CD4-positive, alpha-beta T cell treated with Interleukin-17A for 4 hours (primary cell): ENCODE measurements at places on chromosomes 1 and 21.

GRCh38 chr1:63794939-63795378 lies 21.1 kb downstream of the ROR1 start:
- no peak for DNase-seq

GRCh38 chr21:35724156-35724555 lies 336.2 kb downstream of the SETD4 start:
- no peak for DNase-seq

DNA sequence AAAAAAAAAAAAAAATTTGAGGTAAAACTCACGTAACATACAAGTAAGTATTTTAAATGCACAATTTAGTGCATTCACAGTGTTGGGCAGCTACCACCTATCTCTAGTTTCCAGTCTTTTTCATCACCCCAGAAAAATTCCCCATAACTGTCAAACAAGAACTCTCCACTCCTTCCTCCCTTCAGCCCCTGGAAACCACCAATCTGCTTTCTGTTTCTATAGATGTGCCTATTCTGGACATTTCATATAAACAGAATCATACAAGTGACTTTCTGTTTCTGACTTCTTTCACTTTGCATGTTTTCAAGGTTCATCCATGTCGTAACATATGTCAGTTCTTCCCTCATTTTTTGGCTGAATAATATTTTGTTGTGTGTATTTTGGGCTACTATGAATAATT lies 24.9 kb upstream of the ETS2 start:
- no peak for DNase-seq

DNA sequence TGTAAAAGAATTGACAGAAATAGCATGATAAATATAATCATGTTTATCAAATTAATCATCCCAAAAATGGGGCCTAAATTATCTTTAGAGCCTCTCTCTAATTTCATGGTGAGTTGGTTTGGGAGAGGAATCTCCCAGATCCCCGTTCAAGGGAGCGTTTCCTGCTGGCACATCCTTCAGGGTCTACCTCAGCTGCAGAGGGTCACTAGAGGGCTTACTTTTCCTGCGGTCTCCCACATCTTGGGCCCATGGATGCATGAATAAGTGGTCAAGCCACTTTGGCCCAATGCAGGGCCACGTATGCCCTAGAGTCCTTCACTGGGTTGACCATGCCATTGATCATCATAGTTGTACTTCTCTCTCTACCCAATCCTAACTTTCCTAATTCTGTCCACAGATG lies 164.1 kb downstream of the USP25 start:
- no peak for DNase-seq

GRCh38 chr1:206461602-206462455 lies 8.4 kb upstream of the IKBKE start:
- peak; percentile 85 for DNase-seq

GRCh38 chr1:225662155-225662554 lies 9.2 kb upstream of the ENAH start:
- DNase-seq = no peak

- DNase-seq = no peak
These were observed 5.8 kb downstream of the JMJD4 start for GRCh38 chr1:227729144-227729880.

DNA sequence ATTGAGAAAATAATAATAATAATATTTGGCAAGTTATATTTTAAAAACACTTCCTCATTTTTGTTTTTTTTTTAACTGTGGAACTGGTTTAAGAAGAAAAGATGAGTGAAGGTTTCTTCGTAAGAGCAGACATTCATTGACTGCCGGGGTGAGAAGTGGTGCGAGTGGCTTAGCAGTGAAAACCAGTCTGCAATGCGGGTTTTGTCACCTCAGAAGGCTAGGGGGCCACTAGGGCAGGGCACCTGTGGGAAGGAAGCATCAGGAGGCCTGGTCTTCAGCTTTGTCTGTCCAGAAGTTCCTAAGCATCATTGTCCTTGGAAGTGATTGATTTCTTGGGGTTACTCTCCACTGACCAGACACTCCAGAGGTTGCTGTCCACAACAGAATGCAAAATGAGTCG lies 339.2 kb downstream of the ZNF326 start:
- no peak for DNase-seq

GRCh38 chr1:205774198-205775014 lies 876 bp downstream of the RAB29 start:
- peak; percentile 48 for DNase-seq

DNA sequence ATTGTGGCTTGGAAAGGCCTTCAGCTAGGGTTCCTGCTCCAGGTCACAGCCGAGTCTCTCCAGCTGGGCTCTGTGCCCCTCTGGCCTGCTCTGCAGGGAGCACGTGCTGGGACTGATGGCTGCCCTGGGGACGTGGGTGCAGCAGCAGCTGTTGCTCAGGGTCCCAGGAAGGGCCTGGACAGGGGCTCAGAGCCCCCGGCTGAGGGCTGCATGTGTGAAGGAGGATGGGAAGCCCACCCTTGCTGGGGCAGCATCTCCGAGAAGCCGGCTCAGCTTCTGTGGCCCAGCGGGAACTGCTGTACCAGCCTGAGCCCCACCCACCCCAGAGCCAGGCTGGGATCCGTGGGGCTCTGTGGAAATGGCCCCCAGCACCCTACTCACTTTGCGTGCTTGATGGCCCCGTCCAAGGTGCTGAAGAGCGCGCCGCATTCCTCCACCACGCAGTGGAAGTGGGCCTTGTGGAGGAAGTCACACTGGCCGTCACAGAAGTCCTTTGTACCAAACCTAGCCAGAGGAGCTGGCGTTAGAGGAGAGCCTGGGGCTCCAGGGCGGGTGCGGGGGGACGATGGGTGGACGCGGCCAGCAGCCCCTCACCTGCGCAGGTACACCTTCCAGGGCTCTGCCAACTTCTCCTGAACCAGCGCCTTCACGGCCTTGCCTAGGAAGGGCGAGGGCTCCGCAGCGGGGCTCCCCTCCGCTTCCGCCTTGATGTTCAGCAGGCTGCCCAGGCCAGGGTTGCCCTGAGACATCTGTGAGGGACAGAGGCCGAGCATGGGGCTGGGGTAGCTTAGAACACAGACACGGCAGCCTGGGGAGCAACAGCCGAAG lies 147.5 kb downstream of the CASZ1 start:
- DNase-seq = no peak

DNA sequence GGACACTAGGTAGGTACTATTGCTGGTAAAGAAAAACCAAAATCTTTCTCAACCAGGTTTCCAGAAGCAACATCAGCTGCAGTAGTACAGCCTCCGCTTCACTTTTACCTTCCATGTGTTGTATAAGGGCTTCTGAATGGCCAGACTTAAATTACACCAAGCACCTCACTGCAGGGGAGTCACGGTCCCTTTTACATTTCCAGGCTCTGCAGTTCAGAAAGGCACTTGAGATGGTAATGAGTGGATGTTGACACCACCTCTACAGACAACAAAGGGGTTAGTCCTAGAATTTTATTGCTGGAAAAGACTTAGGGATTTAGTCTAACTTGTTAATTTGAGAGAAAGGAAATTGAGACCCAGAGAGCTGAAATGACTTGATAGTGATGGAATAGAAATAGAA lies 12.0 kb upstream of the DUSP12 start:
- DNase-seq = no peak
